ENCODE measurements at places on chromosomes 16 and 17.

GRCh38 chr16:65410801-65411200, 288.9 kb upstream of the CDH11 start:
- no peak for DNase-seq

- DNase-seq, result no peak
Observed at GRCh38 chr16:50977138-50977537, 173.9 kb downstream of the SALL1 start.

DNA sequence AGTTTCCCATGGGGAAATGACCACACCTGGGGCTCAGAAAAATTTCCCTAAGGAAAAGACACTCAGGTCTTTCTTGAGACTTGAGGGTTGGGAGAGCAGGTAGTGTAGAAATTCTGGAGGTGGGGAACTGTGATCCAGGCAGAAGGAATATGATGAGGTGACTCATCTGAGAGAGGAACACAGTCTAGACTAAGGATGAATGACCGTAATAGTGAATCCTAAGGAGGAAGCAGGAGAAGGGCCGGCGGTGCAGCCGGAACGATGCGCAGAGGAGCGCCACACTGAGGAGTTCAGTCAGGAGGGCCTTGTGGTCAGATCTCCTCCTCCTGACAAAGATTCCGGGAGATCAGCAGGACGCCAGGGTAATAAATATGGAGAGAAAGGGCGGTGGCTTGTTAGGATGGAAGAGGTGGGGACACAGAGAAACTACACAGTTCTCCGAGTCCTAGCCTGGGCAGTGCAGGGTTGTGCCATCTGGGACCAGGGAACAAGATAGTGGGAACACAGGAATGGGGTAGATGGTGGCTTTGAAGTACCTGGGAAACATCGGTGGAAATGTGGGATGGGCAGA, 135.6 kb downstream of the PARN start:
- no peak for DNase-seq

- no peak for DNase-seq
Observed at GRCh38 chr16:83652943-83653342, 154.8 kb upstream of the HSBP1 start.

DNA sequence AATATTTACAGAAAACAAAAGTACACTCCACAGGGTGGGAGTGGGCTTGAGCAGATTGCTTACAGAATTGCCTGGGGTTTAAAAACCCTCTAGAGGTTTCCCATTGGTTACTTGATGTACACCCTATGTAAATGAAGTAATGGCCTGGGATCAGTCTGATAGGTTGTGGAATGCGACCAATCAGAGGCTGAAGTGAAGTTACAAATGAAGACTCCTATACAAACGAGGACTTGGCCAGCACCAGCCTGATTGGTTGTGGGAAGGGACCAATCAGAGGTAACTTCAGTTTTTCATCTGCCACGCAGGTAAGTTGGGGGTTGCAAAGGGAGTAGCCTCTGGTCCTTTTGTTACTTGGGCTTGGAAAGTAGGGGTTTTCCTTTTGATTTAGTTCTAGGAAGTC, 8.8 kb downstream of the EEF2K start:
- no peak for DNase-seq

DNA sequence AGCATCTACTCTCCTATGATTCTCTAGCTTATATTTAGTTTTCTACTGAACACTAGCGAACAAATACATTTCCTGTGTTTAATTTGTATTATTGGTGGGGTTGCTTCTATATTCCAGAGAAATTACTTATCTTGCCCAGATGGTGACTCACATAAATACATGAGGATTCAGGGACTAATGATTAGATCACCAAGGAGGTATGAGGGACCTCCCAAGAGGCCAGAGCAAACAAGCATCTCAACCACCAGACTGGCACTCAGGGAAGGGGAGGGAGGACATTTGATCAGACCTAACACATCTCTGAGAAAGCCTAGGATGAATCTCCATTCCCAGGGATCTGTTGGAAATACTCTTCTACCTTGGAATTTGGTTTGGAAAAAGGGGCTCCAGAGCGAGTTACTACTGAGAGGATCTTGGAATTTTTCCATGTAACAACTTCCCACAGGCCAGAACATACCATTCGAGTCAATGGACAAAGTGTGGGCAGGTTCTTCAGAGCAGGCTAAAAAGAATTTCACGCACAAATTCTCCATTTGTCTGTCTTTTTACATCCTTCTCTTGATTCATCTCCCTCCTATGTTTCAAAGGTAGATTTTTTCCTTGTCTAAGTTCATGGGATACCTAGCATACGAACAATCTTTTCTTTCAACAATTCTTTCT, 262.6 kb upstream of the MYOCD start:
- DNase-seq, result no peak

- DNase-seq, result no peak
Observed at GRCh38 chr17:60356940-60357339, 35.0 kb downstream of the USP32 start.
